Adipocyte (in vitro differentiated cells): ENCODE measurements at places on chromosomes 11 and 22.

GRCh38 chr22:39448205-39449054 lies 8.4 kb upstream of the MGAT3 start:
- DNase-seq: no peak

DNA sequence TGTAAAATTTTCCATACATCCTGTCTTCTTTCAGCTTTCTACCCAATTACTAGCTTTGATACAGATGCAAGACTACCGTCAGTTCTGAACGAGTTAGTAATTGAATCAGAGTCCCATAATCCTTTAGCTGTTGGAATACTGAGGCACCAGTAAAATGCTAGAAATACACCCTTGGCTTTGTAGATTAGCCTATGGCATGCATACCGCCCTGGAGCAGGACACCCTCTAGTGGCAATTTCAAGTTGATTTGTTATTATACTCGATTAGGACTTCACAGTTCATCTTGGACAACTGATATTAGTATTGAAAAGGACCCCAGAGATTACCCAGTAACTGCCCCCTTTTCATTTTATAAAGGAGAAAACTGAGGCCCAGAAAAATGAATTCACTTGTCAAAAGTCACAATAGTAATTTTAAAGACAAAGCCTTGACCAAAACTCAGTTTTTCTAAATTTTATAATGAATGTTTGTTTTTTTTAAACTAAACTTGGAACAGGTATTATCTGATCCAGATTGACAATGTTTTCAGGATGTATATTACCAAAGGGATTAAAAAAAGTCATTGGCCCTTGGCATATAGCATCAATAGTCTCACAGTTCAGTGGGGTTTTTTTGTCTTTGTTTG lies 72.6 kb downstream of the HIPK3 start:
- DNase-seq: peak; percentile 78

DNA sequence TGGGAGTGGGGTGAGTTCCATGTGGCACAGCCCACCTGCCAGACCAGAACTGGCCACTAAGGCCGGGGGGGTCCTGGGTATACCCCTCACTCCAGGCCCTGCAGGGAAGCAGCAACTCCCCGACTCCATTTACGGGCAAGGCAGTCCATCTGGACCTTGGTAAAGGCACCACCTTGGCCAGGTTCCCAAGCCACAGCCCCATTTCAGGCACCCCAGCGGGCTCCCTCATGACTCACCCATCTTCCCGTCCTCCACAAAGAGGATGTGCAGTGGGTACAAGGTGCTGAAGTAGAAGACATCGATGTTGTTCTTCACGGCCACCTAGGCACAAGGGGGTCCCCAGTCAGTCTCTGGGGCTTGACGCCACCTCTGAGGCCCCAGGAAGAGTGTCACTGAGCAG lies 15.7 kb upstream of the RASL10A start:
- no peak for DNase-seq

- DNase-seq: no peak
Measured at GRCh38 chr11:68983801-68984200, 3.0 kb upstream of the MRGPRD start.

GRCh38 chr11:27281740-27282590 lies 81.0 kb downstream of the CCDC34 start:
- peak; percentile 90 for DNase-seq

DNA sequence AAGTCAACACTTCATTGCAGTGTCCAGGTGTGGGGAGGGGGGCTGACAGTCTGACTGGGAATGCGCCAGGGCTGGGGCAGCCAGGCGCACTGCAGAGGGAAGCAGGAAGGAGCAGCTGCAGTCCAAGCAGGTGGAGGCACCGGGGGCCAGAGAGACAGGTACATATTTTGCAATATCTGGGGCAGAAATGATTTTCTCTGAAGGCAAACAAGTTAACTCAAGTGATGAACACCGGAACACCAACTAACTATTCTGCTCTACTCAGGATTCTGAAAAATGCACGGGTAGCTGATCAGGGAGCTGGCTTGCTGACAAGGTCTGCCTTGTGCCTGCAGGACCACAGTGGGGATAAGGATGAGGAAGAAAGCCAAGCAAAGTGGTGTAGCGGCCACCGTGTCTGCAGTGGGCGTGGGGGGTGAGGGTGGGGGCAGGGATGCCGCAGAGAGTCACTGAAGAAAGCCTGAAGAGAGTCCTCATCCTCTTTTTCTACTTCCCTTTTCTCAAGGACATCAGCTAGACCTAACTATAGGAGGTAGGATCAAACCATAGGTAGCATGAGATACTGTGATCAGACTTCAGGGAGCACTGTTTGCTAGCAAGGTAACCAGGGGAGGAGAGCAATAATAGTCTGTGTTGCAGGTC lies 83.4 kb downstream of the SCN3B start:
- no peak for DNase-seq

- no peak for DNase-seq
Measured at GRCh38 chr11:19216709-19217374, 15.1 kb upstream of the CSRP3 start.

DNA sequence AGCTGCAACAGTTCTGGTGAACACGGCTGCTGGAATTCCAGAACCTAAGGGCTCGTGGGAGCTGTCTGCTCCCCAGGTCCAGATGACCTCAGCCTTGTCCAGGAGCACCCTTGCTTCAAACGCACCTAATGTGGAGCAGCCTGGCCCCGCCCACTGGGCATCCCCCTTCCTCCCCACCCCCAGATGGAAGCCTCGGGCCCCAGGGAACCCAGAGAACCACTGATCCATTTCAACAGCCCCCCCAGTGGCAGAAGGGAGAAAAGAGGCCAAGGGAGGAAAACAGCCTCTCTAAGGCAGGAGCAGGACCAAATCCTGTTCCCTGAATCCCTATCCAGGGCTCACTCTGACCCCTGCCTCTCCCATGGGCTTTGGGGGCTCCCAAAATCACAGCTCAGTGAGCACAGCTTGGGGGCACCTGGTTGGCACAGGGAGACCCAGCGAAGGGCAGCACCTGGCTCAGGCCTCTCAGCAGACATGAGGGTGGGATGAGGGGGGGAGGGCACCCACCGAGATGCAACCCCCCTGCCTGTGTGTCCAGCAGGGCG lies 1.2 kb downstream of the CYTH4 start:
- no peak for DNase-seq
